Activated T-helper 1 cell treated with Interleukin-2 at 50 U/mL for 16 hours (primary cell): ENCODE measurements at places on chromosomes 4 and X.

DNA sequence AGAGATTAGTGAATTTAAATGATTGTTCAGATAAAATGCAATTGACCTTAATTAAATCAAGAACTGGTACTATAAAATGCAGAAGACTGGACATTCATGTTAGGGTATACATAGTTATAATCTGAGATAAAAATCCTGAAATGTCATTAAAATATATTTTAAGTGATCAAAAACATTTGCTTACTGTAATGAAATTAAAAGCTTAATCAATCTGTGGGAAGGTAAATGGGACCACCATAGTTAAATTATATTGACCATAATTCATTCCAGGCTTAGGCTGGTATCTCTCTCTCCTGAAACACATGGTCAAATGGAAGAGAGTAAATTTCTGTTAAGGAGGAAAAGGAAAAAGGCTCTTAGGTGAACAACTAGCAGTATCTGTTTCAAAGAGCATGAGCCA, 474.4 kb downstream of the C4orf33 start:
- no peak for DNase-seq

- no peak for DNase-seq
Measured at GRCh38 chrX:70494441-70494840, 49.8 kb downstream of the DLG3 start.

DNA sequence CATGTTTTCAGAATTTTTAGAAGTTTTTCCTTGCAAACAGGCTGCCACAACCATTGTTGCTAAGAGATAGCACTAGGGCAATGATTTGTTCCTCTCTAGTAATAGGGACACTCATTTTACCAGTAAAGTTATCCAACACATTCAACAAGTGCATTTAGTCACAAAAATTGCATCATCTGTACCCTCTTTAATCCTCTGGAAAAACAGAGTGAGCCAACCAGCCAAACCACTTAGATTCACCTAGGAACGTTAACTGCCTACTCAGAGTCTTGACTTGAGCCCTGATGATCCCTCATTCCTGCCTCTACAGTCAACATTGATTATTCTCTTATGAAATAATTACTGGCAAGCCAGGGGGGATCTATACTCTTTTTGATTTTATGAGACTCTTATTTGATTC, 17.0 kb upstream of the ADGRA3 start:
- DNase-seq: no peak

GRCh38 chr4:53529025-53529424, 62.3 kb downstream of the LNX1 start:
- DNase-seq: no peak

DNA sequence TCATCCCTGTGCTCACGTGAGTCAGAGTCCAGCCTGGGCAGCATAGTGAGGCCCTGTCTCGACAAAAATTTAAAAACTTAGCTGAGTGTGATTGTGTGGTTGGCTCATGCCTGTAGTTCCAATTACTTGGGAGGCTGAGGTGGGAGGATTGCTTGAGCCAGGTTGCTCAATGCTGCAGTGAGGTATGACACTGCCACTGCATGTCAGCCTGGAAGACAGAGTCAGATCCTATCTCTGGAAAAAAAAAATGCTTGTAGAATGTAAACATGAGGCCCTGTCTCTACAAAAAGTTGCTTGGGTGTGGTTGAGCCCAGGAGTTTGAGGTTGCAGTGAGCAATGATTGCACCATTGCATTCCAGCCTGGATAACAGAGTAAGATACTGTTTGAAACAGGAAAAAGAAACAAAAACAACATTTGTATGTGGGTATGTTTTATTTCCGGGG, 11.3 kb upstream of the YTHDC1 start:
- DNase-seq: no peak

- DNase-seq: no peak
Measured at GRCh38 chrX:84339507-84340364, 151.7 kb upstream of the RPS6KA6 start.

- DNase-seq: no peak
Measured at GRCh38 chr4:22625311-22625710, 67.4 kb upstream of the GBA3 start.
